ENCODE measurements at places on chromosomes 3 and 15. TPM values are rescaled to one million over a fixed set of nuclear protein-coding genes. Genes with fewer than 3 reads are reported as not detected.

LIPH gene
- 0.06 TPM for total RNA-seq

- no peak for DNase-seq
- peaks cover 17% of the 10 kb centered on the region for H3K36me3 ChIP-seq
- H3K27ac ChIP-seq = no peak overlapping the region
- no peaks in the 10 kb centered on the region for H3K27me3 ChIP-seq
Observed at GRCh38 chr15:66783725-66784124, 81.7 kb downstream of the SMAD6 start.

DNA sequence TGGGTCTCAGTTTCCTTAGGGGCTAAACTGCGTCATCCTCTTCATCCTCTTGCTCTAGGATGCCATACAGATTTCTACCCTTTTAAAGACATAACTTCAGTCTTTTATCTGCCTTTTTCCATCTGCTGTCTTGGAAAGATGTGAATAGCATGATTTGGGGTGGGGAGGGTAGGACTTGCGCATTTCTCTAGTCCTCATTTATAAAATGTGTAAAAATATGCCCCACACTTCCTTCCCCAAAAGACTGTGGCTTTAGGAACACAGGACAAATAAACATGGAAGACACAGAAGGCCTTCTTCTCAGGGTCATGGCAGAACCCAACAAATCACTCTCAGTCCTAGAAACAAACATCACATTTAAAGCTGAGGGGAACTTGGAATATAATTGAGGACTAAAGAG lies 48.4 kb upstream of the BCL6 start:
- no peak for DNase-seq
- no peak overlapping the region for H3K27ac ChIP-seq
- H3K4me1 ChIP-seq = peaks cover 2% of the 10 kb centered on the region
- no peak overlapping the region for H3K4me3 ChIP-seq
- no peaks in the 10 kb centered on the region for H3K36me3 ChIP-seq

DNA sequence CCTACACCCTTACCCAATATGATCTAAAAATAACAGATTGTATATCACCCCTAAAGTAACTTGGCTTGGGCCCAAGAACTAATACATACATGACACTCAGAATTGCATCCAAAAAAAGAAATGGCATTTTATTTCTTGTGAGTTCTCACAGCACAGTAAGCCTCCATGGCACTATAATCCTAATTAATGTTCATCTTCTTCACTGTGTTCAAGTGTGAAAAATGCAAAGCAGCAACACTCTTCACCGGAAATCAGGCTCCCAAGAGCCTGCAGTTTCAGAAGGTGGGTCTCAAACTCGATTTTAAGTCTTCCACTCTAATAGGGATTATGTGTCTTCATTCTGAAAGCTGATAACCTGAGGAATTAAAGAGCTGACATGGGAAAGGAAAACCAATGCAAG lies 142.8 kb upstream of the TSC22D2 start:
- no peaks in the 10 kb centered on the region for H3K4me1 ChIP-seq
- H3K4me3 ChIP-seq = no peak overlapping the region
- no peak for DNase-seq
- H3K27me3 ChIP-seq = no peaks in the 10 kb centered on the region

DNA sequence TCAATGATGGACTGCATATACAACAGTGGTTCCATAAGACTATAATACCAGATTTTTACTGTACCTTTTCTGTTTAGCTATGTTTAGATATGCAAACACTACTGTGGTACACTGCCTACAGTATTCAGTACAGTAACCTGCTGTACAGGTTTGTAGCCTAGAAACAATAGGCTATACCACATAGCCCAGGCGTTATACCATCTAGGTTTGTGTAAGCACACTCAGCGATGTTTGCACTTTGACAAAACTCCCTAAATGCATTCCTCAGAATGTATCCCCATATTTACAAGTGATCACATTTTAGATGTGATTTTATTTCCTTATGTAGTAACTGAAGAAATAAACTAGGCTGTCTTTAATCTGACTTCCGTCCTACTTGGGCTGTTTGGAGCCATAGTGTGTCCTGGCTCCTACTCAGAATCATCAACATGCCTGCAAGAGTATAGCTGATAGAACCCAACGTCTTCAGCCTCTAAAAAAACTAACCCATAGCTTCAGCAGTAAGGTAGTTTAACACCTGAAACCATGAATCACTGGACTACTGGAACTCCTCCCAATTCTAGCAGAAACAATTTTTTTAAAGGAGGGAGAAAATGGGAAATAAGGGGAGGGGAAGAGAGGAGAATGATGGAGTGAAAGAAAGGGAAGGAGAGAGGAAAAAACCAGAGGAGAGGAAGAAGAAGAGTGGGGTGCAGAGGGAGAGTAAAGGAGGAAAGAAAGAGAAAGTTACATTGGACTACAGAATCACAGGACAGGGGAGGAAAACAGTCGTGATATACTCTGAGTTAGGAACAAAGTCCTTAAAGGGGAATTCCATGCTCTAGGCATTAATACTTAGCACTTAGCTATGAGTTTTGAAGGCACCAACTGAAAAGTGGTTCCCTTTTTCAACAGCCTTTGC lies 67.7 kb upstream of the PLXND1 start:
- H3K36me3 ChIP-seq = peaks cover 13% of the 10 kb centered on the region
- no peak for DNase-seq
- H3K4me3 ChIP-seq = no peak overlapping the region
- no peaks in the 10 kb centered on the region for H3K4me1 ChIP-seq

DNA sequence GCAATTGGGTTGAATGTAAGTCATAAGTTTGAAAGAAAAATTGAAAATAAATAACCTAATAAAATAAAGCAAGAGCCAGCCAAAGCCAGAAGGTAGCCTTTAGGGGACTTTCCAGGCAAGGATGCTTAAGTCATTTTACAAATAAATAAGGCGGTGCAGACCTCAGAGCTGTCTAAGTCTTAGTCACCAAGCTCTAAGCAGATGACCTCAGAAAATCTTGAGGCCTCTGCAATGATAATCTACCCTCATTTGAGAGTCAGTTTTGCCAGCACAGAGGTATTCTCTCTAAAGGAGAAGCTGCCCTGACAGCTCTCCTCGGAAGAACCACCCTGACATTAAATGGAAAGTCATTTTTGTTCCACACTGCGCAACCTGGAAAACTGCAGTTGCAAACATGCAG lies 113.9 kb downstream of the OXNAD1 start:
- no peak for DNase-seq
- peak overlapping the region; percentile 89 for H3K27ac ChIP-seq
- no peaks in the 10 kb centered on the region for H3K36me3 ChIP-seq
- H3K4me1 ChIP-seq = peaks cover 42% of the 10 kb centered on the region
- no peaks in the 10 kb centered on the region for H3K27me3 ChIP-seq

WDR53 gene
- total RNA-seq = 3.8 TPM

GRCh38 chr3:129305592-129306091 lies 27.0 kb downstream of the HMCES start:
- H3K27me3 ChIP-seq = no peaks in the 10 kb centered on the region
- H3K36me3 ChIP-seq = peaks cover 43% of the 10 kb centered on the region
- H3K4me3 ChIP-seq = peak overlapping the region; percentile 42
- no peak for DNase-seq
- peaks cover 17% of the 10 kb centered on the region for H3K4me1 ChIP-seq
- H3K27ac ChIP-seq = peak overlapping the region; percentile 72

DNA sequence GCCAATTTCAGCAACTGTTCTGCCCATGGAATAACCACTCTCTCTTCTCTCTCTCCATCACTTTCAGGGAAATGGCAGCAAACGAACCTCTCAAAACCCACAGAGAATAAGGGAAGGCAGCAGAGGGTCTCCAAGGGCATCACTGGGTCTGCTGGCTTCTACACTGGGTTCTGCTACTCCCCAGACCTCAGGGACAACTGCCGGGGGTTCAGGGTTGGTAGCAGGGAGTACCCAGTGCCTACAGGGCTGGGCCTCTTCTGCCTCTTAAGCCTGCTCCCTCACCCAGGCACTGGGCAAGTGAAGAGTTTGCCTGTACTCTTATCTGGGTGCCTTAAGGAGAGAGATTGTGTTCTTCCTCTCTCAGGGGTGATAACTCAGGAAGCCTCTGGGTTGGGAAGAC lies 2.5 kb downstream of the TCTA start:
- no peak for DNase-seq
- H3K27ac ChIP-seq = peak overlapping the region; percentile 100
- no peak overlapping the region for H3K4me3 ChIP-seq
- peaks cover 52% of the 10 kb centered on the region for H3K36me3 ChIP-seq
- H3K4me1 ChIP-seq = peaks cover 43% of the 10 kb centered on the region

ZDHHC3 gene
- total RNA-seq = 81.3 TPM

GRCh38 chr15:75353604-75354003 lies 6.8 kb downstream of the NEIL1 start:
- H3K36me3 ChIP-seq = peaks cover 46% of the 10 kb centered on the region
- DNase-seq = no peak
- H3K27me3 ChIP-seq = no peaks in the 10 kb centered on the region
- H3K27ac ChIP-seq = no peak overlapping the region
- peaks cover 17% of the 10 kb centered on the region for H3K4me1 ChIP-seq

IL17RE gene
- total RNA-seq = 1.2 TPM

DNA sequence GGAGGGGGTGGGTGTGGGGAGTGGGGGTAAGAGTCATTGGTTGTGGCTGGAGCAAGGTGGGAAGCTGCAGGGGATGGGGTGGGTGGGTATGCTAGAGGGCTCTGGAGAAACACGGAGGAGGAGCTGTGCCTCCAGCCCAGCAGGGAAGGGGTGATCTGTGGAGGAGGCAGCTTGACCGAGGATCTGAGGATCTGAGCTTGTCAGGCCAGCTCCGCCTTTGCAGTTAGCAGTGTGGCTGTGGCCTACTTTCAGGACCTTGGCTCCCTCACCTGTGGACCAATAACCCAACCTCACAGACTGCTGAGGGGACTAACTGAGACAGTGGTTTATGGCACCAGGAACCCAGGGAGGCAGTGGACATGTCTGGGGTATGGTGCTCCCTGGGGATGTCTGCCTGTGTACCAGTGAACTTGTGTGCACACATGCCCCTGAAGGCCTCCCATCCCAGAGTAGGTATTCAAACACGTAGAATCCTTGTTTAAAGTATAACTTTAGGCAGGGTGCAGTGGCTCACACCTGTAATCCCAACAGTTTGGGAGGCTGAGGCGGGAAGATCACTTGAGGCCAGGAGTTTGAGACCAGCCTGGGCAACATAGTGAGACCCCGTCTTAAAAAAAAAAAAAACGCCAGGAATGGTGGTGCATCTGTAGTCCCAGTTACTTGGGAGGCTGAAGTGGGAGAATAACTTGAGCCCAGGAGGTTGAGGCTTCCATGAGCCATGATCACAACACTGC lies 52.5 kb upstream of the LINGO1 start:
- H3K27ac ChIP-seq = no peak overlapping the region
- no peaks in the 10 kb centered on the region for H3K36me3 ChIP-seq
- DNase-seq = no peak

GOLGA8T gene
- not detected for total RNA-seq

- H3K27me3 ChIP-seq = no peaks in the 10 kb centered on the region
- H3K4me3 ChIP-seq = no peak overlapping the region
- peak overlapping the region; percentile 16 for H3K27ac ChIP-seq
- peaks cover 3% of the 10 kb centered on the region for H3K4me1 ChIP-seq
- no peaks in the 10 kb centered on the region for H3K36me3 ChIP-seq
Observed at GRCh38 chr15:68418611-68419161, 13.3 kb downstream of the ITGA11 start.
